Endothelial cell (in vitro differentiated cells): ENCODE measurements at places on chromosomes 5 and 9.

DNA sequence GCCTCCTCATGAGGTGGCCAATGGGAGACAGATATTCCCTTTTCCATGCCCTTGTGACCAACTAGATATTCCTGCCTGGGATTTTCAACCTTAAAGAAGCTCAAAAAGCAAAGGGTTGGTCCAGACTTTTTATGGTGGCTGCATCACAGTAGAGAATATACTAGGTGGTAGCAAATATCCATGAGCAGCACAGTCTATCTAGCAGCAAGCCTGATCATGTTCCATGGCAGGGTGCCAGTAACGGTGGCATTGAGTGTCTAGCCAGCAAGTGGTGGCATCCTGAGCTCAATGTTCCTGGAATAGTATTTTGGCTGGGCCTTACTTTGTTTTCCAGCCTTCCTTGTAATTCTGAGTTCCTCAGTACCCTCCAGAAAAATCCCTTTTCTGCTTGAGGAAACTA, 25.8 kb downstream of the CDC25C start:
- H3K4me3 ChIP-seq: no peak overlapping the region
- DNase-seq: no peak
- no peaks in the 10 kb centered on the region for H3K4me1 ChIP-seq
- H3K27me3 ChIP-seq: no peaks in the 10 kb centered on the region
- H3K36me3 ChIP-seq: peaks cover 3% of the 10 kb centered on the region

GRCh38 chr5:147140558-147140957, 94.3 kb upstream of the STK32A start:
- H3K36me3 ChIP-seq: no peaks in the 10 kb centered on the region
- no peak for DNase-seq
- H3K4me1 ChIP-seq: no peaks in the 10 kb centered on the region
- no peaks in the 10 kb centered on the region for H3K27me3 ChIP-seq

DNA sequence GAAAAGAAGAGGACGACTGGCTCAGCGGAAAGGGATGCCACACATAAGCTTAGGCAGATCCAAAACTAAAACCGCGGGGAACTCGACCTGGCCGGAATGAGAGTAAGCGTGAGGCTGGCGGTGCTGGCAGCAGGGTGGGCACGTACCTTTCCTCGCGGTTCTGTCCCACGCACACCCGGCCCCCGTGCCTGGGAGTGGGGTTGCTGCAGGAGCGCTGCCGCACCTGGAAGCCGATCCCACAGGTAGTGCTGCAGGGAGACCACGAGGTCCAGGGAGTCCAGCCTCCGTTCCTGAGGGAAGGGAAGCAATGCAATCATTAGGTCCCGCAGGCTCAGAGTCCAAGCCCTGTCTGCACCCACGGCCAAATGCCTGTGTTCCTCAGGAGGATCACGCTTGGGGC, 427.0 kb downstream of the SEMA5A start:
- H3K4me3 ChIP-seq: no peak overlapping the region
- no peak overlapping the region for H3K27ac ChIP-seq
- no peak for DNase-seq
- peaks cover 13% of the 10 kb centered on the region for H3K36me3 ChIP-seq

DNA sequence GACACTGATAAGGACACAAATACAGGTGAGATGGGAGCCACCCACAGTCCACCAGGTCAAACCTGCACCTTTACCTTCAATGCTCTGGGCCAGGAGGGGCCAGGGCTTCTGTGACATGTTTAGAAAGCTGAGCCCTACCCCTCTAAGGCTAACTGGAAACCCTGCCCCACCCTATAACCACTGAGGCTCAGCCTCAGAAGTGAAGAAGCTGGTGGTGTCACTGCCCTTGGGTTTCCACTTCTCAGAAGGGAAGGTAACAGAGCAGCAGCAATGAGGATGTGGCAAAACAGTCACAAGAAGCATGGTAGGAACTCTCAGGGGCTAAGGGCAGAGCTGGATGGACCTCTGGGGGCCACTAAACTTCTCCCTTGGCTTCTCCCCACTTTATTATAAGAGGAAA, 6.0 kb downstream of the PDGFRB start:
- peaks cover 10% of the 10 kb centered on the region for H3K4me1 ChIP-seq
- H3K27me3 ChIP-seq: peaks cover 14% of the 10 kb centered on the region
- H3K36me3 ChIP-seq: peaks cover 8% of the 10 kb centered on the region
- no peak overlapping the region for H3K4me3 ChIP-seq
- no peak for DNase-seq
- no peak overlapping the region for H3K27ac ChIP-seq

DNA sequence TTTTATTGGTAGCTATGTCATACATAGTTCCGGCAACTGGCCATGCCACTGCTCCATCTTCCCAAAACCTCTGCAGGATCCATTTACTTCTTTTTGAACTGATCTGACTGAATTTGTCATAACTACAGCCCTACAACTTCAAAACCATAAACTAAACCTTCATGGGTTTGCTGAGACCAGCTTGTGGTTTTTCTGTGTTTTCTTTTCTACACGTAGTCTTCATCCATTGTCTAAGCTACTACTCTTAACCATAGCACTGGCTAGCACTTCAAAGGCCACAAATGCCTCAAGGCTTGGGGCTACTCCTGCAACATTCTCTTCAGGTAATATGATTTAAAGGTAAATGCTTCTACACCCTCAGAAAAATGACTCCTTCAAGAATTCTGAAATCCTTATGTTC, 9.0 kb upstream of the KIF2A start:
- H3K27ac ChIP-seq: no peak overlapping the region
- no peaks in the 10 kb centered on the region for H3K4me1 ChIP-seq

DNA sequence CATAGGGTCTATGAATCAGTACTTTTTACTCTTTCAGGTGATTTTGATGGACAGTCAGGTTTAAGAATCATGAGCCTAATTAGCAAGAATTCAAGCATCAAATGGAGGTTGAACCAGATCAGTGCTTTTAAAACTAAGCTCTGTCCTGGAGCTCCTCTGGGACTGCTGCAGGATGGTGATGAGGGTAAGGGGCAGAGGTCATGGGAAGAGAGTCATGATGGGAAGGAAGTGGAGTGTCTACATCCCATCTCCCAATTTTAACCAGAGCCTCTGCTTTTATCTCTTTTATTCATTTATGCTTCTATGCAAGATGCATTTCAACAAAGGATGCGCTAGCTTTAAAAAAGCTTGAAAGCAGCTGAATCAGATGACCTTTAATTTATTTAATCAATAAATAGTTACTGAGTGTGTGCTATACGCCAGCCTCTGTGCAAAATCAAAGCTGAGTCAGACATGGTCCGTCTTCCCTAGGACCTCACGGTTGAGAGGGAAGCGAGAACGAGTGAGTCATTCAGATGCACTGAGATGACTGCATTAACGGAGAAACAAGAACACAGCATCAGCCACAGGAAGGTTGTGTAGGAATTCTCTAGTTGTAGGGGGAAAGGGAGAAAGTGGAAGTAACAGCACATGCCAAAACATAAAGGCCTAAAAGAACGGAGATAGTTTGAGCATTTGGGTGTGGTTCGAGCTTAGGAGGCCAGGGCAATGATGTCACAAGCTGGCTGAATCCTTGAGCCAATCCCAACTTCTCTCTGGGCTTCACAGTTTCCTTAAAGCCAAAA, 441.6 kb upstream of the BRINP1 start:
- H3K4me1 ChIP-seq: peaks cover 18% of the 10 kb centered on the region
- H3K4me3 ChIP-seq: no peak overlapping the region
- DNase-seq: no peak
- H3K36me3 ChIP-seq: no peaks in the 10 kb centered on the region
- H3K27me3 ChIP-seq: no peaks in the 10 kb centered on the region

DNA sequence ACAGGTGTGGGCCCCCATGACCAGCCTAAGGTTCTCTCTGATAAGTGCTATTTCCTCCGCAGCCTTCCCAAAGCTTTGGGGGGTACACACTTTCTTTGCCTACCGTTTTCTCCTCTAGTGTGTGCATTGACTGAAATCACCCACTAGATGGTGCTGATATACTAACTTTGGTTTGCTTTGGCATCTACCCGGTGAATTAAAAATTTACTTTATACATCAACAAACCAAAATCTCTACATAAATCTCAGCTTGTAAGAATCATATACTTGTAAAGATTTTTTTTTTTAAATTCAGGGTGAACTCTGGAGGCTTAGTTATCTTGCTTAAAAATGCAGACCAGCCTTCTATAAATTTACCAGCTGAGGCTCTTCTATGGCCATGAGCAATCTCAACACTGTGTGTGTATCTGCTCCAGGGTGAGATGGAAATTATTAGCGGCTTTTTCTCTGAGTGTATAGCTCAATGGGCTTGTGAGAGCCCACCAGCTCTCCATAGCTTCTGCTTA, 475.7 kb upstream of the TNC start:
- no peaks in the 10 kb centered on the region for H3K27me3 ChIP-seq
- peaks cover 4% of the 10 kb centered on the region for H3K4me1 ChIP-seq
- peak; percentile 26 for DNase-seq
- H3K4me3 ChIP-seq: no peak overlapping the region
- H3K36me3 ChIP-seq: peaks cover 4% of the 10 kb centered on the region

- peaks cover 7% of the 10 kb centered on the region for H3K36me3 ChIP-seq
- peak; percentile 65 for DNase-seq
- H3K4me3 ChIP-seq: peak overlapping the region; percentile 95
- H3K27ac ChIP-seq: peak overlapping the region; percentile 89
Observed at GRCh38 chr5:181261320-181262049, 542 bp upstream of the TRIM52 start.

GRCh38 chr9:134043531-134043988, 18.3 kb downstream of the BRD3OS start:
- peaks cover 48% of the 10 kb centered on the region for H3K36me3 ChIP-seq
- H3K4me3 ChIP-seq: peak overlapping the region; percentile 21
- no peak overlapping the region for H3K27ac ChIP-seq

DNA sequence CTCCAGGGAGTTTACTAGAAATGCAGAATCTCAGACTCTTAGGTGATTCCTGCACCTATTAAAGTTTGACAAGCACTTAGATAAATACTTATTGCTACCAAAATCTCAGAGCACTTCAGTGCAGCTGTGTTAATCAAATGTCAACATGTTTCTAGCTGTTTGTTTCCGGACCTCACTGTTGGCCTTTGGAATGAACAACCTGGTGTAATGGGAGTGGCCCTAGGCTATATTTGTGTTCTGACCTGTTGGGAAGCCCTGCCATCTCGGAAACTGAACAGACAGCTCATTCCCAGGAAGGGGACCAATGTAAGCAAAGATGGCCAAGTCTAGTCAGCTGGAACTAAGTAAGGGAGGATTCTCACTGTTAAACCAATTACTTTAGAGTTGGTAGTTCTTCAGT, 145.0 kb upstream of the SLC28A3 start:
- no peaks in the 10 kb centered on the region for H3K4me1 ChIP-seq
- DNase-seq: no peak
- peaks cover 4% of the 10 kb centered on the region for H3K27me3 ChIP-seq
- H3K27ac ChIP-seq: no peak overlapping the region
- H3K36me3 ChIP-seq: no peaks in the 10 kb centered on the region

- peaks cover 9% of the 10 kb centered on the region for H3K36me3 ChIP-seq
- no peak overlapping the region for H3K27ac ChIP-seq
- peaks cover 11% of the 10 kb centered on the region for H3K27me3 ChIP-seq
- no peaks in the 10 kb centered on the region for H3K4me1 ChIP-seq
- H3K4me3 ChIP-seq: no peak overlapping the region
- DNase-seq: no peak
Observed at GRCh38 chr5:3584724-3585531, 10.7 kb upstream of the IRX1 start.

DNA sequence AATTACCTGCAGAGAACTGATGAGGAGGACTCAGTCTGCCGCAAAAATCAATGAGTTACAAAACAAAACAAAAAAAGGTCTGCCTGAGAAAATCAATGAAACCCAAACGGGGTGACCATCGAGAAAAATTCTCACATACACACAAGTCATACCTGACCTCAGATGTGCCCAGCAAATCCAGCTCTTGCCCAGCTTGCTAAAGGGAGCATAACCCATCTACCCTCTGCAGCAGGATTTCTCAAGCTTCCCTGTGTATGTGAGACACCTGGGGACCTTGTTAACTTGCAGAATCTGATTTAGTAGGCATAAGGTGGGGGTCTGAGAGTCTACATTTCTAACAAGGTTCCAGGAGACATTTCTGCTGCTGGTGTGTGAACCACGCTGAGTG, 126.3 kb downstream of the TLE1 start:
- no peak for DNase-seq
- no peak overlapping the region for H3K27ac ChIP-seq
- no peaks in the 10 kb centered on the region for H3K4me1 ChIP-seq
- H3K4me3 ChIP-seq: no peak overlapping the region
- no peaks in the 10 kb centered on the region for H3K36me3 ChIP-seq

GRCh38 chr9:136564379-136564988, 18.6 kb upstream of the NOTCH1 start:
- H3K4me1 ChIP-seq: peaks cover 11% of the 10 kb centered on the region
- H3K27me3 ChIP-seq: peaks cover 9% of the 10 kb centered on the region
- no peak for DNase-seq

DNA sequence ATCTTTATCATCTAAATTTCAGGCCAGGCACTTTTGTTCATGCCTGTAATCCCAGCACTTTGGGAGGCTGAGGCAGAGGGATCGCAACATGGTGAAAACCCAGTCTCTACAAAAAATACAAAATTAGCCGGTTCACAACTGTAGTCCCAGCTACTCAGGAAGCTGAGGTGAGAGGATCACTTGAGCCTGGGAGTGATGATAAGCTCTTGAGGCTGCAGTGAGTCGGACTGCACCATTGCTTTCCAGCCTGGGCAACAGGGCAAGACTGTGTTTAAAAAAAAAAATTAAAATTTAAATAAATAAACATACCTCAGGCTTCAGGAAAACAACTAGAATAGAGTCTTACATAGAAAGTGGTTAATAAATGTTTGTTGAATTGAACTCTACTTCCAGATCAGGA, 147.4 kb downstream of the AGTPBP1 start:
- DNase-seq: no peak
- H3K4me1 ChIP-seq: no peaks in the 10 kb centered on the region
- H3K27me3 ChIP-seq: peaks cover 2% of the 10 kb centered on the region
- no peak overlapping the region for H3K27ac ChIP-seq
- no peak overlapping the region for H3K4me3 ChIP-seq

DNA sequence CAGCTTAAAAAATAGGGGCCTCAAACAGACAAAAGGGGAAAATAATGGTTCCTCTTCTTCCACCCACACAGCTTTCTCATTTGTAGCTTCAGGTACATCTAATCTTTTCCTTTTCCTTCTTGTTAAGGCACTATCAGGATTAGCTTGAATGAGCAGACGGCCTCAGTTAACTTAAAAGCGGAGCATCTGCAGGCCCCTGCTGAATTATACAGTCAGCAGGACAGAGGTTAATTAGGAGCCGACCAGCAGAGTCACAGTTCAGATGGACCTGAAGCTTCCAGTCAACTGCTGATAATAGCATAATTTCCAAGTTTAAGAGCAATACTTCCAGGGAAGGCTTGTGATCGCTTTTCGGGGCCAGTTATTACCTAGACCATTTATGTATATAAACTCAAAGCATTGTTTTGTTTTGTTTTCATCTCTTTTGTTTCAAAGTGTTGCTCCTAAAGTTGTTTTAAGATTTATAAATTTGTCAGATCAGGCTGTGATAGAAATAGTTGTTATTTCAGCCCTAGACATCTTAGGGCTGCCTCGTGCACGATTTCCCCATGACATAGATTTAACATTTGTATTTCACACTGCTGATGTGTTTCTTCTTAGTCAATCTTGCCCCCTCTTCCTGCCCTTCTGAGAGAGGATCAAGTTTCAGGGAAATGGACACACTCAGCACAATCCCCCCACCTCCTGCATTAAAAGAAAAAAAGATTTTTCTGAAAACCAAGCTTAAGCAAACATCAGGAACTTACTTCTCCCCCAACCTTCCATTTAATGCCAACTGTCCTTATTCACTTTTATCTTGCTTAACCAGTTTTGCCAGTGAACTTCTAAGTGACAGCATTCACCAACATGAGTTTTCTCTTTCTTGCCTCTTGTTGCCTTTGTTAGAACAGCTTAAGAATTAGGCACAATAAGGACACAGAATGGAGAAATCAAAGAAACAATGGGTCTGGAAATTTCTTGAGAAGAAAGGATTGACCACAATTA, 449.8 kb downstream of the ARHGEF28 start:
- H3K27me3 ChIP-seq: no peaks in the 10 kb centered on the region
- no peaks in the 10 kb centered on the region for H3K36me3 ChIP-seq
- peaks cover 24% of the 10 kb centered on the region for H3K4me1 ChIP-seq
- no peak for DNase-seq
- no peak overlapping the region for H3K4me3 ChIP-seq
